Naive thymus-derived CD8-positive, alpha-beta T cell (primary cell): ENCODE measurements at places on chromosomes 5 and 9. TPM values are rescaled to one million over a fixed set of nuclear protein-coding genes. Genes with fewer than 3 reads are reported as not detected.

Gene ACSL6
- 41.8 TPM for total RNA-seq

- H3K4me1 ChIP-seq, result no peaks in the 10 kb centered on the region
- DNase-seq, result no peak
- no peaks in the 10 kb centered on the region for H3K36me3 ChIP-seq
- H3K27ac ChIP-seq, result no peak overlapping the region
- no peak overlapping the region for H3K4me3 ChIP-seq
These were observed 16.2 kb downstream of the MIGA2 start for GRCh38 chr9:129052592-129052991.

- no peaks in the 10 kb centered on the region for H3K36me3 ChIP-seq
- H3K4me3 ChIP-seq, result no peak overlapping the region
- no peak for DNase-seq
- no peaks in the 10 kb centered on the region for H3K4me1 ChIP-seq
These were observed 128.5 kb upstream of the STC2 start for GRCh38 chr5:173456751-173457171.

- peaks cover 13% of the 10 kb centered on the region for H3K27me3 ChIP-seq
- H3K4me1 ChIP-seq, result no peaks in the 10 kb centered on the region
These were observed 475.2 kb downstream of the CDK5RAP2 start for GRCh38 chr9:120104771-120105170.

GRCh38 chr5:120538644-120539043, 74.5 kb downstream of the PRR16 start:
- no peak overlapping the region for H3K4me3 ChIP-seq
- H3K27ac ChIP-seq, result no peak overlapping the region
- H3K36me3 ChIP-seq, result peaks cover 2% of the 10 kb centered on the region
- no peak for DNase-seq
- no peaks in the 10 kb centered on the region for H3K4me1 ChIP-seq

DNA sequence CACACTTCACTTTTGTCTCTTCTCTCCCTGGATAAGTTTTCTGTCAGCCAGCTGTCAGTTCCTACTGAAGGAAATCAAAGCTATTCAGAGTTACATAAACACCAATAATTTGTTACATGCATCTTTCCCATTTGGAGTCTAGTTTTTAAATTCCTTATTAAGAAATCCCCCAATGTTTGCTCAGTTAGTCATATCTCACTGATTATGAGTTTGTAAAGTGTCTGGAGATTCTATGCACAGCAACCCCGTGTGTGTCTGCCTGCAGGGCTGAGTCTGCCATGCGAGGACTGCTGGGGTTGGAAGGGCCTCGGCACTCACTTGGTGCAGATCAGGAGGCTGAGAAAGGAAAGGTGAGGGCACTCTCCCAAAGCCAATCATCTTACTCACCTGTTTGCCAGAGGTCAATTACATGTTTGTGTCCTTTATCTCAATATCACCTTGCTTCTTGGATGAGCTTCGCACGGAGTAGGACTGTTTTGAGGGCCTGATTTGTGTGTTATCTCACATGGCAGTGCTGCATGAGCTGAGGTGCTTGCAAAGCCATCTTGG, 3.3 kb downstream of the ANKRD34B start:
- H3K27me3 ChIP-seq, result peaks cover 39% of the 10 kb centered on the region
- H3K4me1 ChIP-seq, result peaks cover 7% of the 10 kb centered on the region
- H3K36me3 ChIP-seq, result no peaks in the 10 kb centered on the region
- DNase-seq, result no peak
- no peak overlapping the region for H3K4me3 ChIP-seq

DNA sequence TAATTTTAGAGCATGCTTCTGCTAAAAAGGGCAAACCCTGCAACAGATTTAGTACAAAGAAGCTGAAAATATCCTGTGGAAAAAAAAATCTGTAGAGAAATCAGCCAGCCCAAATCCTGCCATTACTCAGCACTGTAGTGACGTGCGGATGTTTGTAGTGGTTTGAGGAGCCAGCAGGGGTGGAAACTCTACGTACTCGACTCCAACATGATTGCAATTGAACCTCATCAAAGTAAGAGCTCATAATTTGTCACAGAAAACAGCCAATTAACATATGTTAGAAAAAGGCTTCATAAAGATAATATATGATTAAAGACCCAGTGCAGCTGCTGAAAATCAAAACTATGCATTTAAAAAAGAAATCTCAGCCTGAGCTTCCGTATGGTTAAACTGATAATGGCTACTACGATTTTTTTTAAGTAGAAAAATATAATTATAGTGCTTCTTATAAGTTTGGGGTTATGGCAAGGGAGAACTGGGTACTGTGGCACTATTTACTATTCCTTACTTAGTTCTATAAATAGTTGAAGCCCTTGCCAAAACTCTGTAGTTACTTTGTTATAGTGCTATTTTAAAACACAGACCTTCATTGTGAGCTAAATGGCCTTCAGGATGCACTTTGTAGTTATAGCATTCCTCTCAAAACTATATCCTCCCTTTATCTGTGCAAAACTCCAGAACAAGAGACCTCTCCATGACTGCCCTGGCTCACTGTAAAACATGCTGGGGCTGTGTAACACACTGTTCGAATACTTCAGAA, 49.4 kb downstream of the MEF2C start:
- DNase-seq, result no peak
- peak overlapping the region; percentile 63 for H3K4me3 ChIP-seq
- H3K4me1 ChIP-seq, result peaks cover 32% of the 10 kb centered on the region
- no peaks in the 10 kb centered on the region for H3K36me3 ChIP-seq

- H3K4me3 ChIP-seq, result no peak overlapping the region
- H3K27me3 ChIP-seq, result no peaks in the 10 kb centered on the region
- H3K27ac ChIP-seq, result no peak overlapping the region
- no peaks in the 10 kb centered on the region for H3K36me3 ChIP-seq
- no peak for DNase-seq
These were observed 369.6 kb downstream of the CYLC2 start for GRCh38 chr9:103364753-103365152.

DNA sequence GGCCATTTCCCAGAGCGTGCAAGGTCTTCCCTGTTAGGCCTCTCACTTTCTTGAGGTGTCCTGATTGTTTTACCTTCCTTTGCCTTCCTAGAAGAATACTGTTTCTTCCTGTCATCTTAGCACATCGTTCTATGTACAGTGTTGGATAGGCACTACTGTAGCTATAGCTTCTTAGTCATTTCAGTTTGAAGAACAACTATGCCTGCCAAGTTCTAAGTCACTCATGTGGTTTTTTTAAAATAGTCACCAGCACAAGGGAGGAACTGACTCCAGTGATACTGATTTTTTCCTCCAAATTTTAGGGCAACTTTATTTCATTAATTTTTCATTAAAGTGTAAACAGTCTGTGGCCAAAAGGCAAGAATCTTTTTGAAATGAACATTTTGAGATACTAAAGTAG, 122.4 kb upstream of the NR5A1 start:
- no peak for DNase-seq
- H3K27me3 ChIP-seq, result no peaks in the 10 kb centered on the region
- H3K4me3 ChIP-seq, result no peak overlapping the region
- H3K4me1 ChIP-seq, result no peaks in the 10 kb centered on the region
- H3K36me3 ChIP-seq, result no peaks in the 10 kb centered on the region

DNA sequence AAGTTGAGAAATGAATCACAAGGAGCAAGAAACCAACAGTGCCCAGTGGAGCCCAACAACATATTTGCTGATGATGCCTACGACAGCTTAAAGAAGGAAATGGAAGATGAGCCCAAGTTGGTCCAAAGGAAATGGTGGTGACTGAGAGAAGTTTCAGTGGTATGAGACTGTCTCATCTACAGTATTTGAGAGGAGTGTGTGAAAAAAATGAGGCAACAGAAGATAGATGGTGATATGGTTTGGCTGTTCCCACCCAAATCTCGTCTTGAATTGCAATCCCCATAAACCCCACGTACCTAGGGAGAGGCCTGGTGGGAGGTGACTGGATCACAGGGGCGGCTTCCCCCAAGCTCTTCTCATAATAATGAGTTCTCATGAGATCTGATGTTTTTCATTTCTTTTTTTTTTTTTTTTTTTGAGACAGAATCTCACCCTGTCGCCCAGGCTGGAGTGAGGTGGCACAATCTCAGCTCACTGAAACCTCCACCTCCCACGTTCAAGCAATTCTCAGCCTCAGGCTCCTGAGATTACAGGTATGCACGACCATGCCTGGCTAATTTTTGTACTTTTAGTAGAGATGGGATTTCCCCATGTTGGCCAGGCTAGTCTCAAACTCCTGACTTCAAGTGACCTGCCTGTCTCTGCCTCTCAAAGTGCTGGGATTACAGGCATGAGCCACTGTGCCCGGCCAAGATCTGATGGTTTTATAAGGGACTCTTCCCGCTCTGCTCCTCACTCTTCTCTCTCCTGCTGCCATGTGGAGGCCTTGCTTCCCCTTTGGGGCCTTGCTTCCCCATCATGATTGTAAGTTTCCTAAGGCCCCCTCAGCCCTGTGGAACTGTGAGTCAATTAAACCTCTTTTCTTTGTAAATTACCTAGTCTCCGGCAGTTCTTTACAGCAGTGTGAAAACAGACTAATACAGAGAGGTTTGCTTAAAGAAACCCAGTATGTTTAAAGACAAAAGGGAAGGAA, 30.2 kb downstream of the EFCAB9 start:
- peaks cover 34% of the 10 kb centered on the region for H3K36me3 ChIP-seq
- H3K27me3 ChIP-seq, result no peaks in the 10 kb centered on the region
- H3K4me1 ChIP-seq, result peaks cover 6% of the 10 kb centered on the region
- no peak overlapping the region for H3K27ac ChIP-seq
